ENCODE measurements at places on chromosomes 4 and X.

- no peak for DNase-seq
These were observed 13.9 kb downstream of the ACOT9 start for GRCh38 chrX:23729214-23729613.

- no peak for DNase-seq
These were observed 90.8 kb downstream of the AASDH start for GRCh38 chr4:56296526-56296925.

DNA sequence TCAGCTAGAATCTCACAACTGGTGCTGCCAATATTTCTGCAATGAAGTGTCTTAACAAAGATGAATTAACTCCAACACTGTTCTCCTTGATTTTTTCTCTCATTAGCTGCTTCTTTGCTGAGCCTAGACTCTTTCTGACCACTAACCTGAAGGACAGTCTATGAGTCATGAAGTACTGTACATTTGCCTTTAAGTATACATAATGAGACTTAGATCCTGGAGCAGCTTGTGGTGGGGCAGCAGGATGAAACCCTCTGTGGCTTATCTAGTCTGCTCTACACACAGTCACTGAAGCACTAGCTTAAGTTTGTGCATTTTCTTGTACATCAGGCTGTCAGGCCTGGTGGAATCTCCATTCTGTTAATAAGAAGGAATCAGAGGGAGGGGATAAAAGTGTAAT is 307.4 kb upstream of the SMIM31 start:
- DNase-seq: no peak

GRCh38 chr4:3406431-3406830 is 35.3 kb upstream of the HGFAC start:
- DNase-seq: no peak

GRCh38 chr4:152255437-152255836 is 280.5 kb downstream of the FBXW7 start:
- peak; percentile 71 for DNase-seq

DNA sequence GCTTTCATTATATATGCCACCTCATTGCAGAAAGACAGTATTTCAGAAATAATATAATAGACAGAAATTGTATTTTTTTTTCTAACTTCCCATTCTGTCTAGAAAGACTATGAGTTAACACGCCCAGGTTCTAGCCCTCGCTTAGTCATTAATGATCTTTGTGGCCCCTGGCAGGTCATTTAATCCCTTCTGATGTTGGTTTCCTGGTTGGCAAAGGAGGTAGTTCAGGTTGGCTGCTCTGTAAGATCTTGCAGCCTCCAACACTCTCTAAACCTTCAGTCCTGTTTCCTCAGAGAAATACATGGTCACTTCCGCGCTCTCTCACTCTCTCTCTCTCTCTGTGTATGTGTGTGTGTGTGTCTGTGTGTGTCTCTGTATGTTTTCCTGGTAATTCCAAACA is 156.3 kb upstream of the NOCT start:
- DNase-seq: no peak

DNA sequence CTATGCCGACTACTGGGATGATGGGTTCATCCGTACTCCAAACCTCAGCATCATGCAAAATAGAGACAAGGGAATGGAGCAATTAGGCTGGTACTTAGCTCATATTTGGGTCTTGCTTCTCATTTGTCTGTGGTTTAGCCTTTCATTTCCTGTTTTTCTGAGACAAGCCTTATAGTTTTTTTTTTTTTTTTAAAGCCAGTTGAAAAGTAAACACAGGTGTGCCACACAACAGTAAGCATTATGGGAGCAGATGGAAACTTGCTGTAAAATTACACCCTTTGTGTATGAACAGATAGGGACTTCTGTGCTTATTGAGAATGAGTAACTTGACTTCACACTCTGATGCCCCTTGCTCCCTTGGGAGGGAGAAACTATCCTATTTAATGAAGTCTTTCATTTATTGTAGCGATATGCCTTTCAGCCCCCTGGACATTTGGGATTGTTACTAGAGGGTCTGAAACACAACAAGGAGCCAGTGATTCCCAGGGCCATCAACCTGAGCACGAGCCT is 13.7 kb downstream of the RASSF6 start:
- DNase-seq: peak; percentile 88

DNA sequence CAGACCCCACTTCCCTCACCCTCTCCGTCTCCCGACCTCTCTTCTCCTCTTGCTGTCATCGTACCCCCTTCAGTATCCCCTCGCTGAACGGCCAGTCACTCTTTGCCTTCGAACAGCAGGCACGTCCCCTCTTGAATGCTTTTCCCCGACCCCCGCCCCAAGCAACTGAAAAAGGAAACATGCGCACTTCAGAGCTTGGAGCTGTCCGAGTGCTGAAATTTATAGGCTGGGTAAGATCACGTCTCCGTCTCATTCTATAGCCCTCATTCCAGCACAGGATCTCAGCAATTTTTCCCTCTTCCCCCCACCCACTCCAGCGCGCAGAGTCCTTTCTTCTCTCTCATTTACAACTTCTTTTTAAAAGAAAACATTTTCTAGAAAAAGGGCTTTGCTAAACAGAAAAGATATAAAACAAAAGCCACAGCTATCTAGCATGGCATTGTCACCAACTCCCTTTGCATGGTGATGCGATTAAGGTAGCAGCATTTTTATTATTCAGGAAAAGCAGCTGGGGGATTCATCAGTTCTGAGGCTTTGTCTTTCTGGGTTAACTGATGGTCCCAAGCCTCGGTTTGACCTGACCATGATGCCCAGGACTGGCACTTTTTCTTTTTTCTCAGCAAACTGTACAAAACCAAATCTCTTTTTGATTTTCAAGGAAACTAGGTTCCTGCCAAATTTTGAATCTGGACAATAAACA is at the start of gene GLRA2:
TSS of gene GLRA2 (plus strand) at position 247 of the 700 bp plus-strand sequence. CDS start 522 bp downstream, outside the sequence.
- peak; percentile 35 for DNase-seq

DNA sequence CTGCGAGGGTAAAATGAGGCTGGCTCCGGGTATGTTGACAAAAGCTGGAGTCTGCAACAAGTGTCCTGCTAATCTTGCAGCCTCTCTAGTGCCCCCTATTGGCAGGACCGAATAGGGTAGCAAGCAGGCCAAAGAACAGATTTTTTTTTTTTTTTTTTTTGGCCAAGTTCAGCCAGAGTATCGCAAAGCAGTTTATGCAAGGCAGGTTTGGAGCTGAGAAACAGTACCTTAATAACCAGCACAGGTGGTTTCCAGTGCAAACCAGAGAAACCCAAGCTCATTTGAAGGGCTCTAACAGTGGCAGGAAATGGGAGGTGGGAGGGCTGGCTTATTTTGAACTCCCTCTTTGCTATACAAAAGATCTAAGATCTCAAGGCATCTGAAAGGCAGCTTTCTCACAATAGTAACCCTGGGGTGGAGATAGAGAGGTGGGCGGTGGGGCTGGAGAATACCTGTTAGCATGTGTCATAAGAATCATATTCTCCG is 38.2 kb upstream of the OCIAD2 start:
- DNase-seq: no peak

GRCh38 chr4:61376301-61376700 is 176.2 kb downstream of the ADGRL3 start:
- DNase-seq: no peak

- no peak for DNase-seq
These were observed 38.6 kb downstream of the PJA1 start for GRCh38 chrX:69126642-69127041.

DNA sequence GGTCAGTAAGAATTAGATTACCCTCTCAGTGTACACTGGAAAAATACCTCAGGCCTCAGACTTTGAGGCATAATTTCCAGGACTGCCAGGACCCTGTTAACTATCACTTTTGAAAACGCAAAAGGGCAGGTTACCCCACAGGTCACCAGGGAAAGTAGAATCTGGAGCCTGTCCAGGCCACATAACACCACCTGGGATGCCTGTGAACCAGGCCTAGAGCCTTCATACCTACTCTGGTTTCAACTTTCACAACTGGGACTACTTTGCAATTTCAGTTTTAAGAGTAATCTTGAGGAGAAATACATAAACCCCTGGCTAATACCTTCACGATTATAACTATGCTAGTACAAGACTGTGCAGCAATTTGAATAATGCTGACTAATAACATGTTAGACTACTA is 132.4 kb downstream of the HHIP start:
- DNase-seq: no peak

DNA sequence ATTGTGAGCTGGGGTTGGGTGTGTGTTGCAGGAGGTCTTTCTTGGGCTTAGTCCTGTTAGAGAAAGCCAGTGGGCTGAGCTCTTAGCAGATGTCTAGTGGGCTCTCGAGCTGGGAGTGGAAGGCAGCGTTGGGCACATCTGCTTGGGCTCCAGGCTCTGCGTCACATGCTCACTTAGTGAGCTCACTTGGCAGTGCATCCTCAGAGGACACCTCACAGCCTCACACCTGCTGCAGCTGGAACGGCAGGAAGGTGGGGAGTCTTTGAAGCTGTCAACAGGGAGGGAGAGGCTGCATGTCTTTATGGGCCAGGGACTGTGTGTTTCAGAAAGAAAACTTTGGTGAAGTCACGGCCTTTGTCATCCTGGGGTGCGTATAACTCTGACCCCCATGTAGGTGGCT is 82.2 kb downstream of the PSAPL1 start:
- peak; percentile 34 for DNase-seq

- DNase-seq: no peak
These were observed 1.8 kb downstream of the ODAPH start for GRCh38 chr4:75557696-75558095.

DNA sequence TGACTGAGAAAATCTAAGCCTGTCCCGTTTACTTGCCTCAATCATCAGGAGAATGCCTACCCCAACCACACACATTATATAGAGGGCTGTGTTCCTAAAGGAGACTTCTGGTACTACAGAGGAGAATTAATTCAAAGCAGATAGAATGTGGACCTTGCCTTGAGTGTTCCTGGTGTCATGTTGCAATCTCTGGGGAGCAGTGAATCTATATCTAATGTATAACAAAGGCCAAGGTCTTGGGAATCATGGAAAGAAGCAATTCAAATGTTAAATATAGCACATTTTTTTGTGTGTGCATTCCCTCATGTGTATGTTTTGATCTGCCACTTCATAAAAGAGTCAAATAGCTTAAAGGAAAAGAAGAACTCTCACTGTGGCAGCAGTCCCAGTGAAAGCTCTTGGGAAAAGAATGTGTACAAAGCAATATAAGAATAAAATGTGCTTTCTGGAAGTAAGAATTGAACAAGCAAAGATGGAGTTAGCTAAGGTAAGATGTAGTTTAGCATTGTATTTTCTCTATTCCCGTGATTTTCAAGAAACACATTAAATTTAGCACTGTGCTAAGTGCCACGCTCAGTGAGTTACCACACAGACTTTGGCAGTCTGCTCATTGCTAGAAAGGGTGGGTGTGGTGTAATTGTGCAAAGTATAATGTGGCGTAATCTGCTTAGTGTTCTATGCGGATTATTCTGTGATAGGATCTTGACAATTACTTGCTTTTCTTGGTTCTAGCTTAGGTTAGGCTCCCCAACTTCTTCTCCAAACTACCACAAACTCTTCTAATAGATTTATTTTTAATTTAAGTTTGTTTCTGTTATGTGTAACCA is 13.7 kb downstream of the ADH6 start:
- no peak for DNase-seq

- DNase-seq: no peak
These were observed 1.2 kb downstream of the CYBB start for GRCh38 chrX:37781081-37781480.

DNA sequence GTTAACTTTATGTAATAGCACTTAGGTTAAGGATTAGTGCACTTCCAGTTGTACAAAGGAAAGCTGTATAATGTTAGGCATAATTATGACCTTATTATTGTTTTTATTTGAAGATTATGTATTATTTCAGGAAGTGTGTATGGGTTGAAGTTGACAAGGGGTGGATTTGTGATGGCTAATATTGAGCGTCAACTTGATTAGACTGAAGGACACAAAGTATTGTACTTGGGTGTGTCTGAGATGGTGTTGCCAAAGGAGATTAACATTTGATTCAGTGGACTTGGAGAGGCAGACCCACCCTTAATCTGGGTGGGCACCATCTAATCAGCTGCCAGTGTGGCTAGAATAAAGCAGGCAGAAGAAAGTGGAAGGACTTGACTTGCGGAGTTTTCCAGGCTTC is 127.3 kb downstream of the PPARGC1A start:
- no peak for DNase-seq

Measured in NCI-H1092 treated with DMSO at 0.1 percent for 48 hours (cell line).